ENCODE measurements at places on chromosomes 11 and 22.

- no peak for DNase-seq
Observed at GRCh38 chr11:59542142-59542810, 30.9 kb downstream of the OR4D9 start.

GRCh38 chr11:108466405-108466804 is 924 bp downstream of the C11orf65 start:
- DNase-seq = peak; percentile 1

DNA sequence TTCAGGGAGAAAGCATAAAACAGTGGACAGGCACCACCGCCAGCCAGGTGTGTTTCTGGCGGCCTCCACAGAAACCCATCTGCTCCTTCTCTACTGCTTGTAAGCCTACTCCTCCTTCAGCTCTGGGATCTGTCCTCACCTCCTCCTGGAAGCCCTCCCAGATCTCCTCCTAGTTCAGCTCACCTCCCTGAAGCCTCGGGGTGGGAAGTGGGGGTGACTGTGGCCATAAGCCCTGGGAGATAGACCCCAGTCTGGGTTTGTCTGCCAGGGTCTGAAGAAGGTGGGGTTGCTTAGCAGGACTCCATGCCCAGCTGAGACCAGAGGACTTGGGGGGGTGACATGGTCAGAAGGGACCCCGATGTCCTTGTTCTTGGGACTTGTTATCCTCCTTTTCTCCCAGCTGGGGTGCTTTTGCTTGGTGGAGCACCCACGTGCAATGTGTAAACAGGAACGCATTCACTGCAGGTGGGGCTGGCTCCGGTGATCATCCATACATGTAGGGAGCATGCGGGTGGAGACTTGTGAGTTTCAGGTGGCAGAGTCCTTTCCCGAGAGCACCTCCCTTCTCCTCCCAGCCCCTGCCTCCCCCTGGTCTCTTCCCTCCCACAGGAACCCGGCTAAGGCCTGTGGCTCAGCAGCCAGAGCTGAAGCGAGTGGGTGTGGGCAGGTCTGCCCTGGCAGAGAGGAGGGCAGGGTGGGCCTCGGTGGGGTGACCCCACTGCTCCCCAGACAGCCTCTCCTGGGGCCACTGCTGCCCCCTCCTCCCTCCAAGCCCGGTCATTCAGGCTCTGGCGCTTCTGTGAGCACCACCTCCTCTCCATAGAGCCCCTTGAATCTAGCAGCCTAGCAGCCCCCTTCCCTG is 25.9 kb downstream of the MRGPRG start:
- no peak for DNase-seq

- DNase-seq = no peak
Observed at GRCh38 chr11:64131683-64132190, 34.2 kb downstream of the MACROD1 start.

DNA sequence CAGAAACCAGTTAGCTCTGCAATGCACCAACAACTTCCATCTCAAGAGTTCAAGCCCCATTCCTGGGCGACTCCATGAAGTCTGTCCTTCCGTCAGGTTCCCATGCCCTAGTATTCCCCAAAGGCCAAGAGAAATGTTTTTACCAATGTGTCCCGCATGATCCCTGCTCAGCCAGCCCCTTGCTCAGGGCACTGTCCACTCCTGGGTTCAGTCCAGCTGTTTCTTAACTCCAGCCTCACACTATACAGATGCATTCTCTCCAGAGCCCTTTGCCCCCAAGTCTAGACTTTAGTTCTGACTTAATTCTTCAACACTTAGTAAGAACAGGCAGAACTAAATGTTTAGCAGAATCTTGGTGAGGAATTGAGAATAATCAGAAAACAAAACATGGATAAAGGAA is 497.5 kb downstream of the SOX6 start:
- no peak for DNase-seq

DNA sequence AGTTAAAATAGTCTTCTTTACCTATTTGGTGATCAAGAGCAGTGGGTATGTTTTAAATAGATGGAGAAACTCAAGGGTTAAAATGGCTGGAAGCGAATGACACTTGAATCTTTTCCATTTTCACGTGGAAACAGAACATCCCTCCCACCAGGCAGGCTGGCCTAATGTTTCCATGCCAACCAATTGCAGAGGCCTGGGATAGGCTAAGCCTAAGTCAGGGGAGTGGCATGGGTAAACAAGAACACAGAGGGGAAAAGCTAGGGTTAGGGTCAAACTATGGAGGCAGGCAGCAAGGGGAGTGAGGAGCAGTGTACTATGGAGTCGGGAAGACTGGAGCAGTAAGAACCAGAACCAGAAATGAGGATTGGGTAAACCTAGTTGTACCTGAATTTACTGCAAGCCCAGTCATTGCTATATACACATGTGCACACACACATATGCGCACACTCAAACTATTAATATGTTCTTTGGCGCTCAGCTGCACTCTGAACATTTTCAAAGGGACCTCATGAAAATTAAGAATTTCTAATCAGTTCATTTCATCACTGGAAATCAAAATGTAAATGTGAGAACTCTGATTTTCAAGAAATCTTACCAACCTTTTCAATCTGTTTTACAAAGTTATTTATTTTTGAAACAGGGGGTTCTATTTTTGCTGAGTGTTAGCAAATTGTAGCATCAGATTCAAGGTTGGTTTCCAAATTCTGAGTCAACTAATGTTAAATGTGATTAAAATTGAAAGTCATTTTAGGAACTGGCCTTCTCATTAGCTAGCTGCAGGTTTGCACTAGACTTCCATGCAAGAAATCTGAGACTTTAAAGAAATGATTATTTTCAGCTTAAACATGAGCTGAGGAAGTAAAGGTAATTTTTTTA is 327.0 kb upstream of the CCDC90B start:
- no peak for DNase-seq

GRCh38 chr22:24384131-24384530 is 43.3 kb upstream of the ADORA2A start:
- no peak for DNase-seq

DNA sequence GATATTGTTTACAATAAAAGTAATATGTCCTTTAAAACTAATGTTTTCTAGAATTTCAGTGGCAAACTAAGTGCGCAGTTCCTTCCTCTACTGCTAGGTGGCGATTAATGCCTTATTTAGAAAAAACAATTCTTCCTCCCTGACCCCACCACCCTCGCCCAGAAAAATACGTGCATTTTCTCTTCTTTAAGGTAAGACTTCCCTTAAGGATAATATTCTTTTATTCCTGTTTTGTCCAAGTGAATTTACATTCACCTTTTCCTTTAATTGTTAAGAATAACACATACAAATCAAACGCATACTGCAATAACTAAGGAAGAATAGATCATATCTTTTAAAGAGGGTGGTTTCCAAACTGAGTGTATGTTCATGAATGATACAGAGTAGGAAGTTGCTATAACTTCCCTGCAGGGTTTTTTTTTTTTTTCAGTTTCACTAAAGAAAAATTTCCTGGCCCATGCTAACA is 17.0 kb upstream of the PSMA1 start:
- DNase-seq = peak; percentile 59

GRCh38 chr11:305844-306211 is 1.8 kb upstream of the IFITM2 start:
- no peak for DNase-seq

DNA sequence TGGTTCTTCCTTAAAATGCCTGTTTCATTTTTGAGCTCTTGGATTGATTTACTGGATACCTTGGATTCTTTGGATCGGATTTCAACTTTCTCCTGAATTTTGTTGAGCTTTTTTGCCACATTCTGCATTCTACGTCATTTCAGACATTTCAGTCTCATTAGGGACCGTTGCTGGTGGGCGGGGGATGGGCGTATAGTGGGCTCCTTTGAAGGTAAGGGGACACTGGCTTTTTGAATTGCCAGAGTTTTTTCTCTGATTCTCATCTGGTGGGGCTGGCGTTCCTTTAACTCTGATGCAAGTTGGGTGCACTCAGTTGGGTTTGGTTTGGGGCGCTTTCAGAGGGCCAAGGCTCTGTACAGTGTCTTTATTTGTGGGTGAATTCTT is 216.5 kb downstream of the DYNC2H1 start:
- no peak for DNase-seq

GRCh38 chr11:1869427-1870325 is 16.8 kb downstream of the LSP1 start:
- no peak for DNase-seq

DNA sequence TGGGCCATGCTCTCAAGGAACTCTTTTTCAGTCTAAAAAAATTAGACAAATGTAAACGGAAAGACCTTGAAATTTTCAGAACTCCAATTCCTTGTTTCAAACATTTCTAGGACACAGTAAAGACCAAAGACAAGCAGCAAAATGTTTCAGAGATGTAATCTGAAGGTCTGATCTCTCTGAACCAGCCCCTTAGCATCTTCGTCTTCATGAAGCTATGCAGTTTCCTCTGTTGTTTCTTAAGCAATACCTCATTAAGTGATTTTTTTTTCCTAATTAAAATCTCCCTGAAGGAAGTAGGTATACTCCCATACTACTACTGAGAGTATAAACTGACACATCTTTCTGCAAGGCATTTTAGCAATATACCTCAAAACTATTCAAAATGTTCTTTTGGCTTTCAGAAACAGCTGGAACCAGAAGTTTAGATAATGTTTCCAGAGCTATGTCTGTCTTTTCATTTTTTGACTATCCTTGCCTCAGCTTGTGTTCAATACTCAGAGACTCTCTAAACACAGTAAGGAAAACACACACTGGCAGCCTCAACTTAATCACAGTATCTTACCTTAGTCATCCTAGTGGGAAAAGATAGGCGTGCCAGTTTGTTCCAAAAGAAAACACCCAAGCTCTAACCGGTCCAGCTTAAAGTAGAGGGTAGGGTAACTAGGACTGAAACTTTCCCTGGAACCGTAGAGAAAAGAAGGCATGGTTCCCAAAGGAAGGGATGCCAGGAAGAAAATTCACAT is 25.1 kb downstream of the SBF2 start:
- DNase-seq = no peak

GRCh38 chr11:30895046-30895445 is 308.9 kb upstream of the MPPED2 start:
- DNase-seq = no peak

DNA sequence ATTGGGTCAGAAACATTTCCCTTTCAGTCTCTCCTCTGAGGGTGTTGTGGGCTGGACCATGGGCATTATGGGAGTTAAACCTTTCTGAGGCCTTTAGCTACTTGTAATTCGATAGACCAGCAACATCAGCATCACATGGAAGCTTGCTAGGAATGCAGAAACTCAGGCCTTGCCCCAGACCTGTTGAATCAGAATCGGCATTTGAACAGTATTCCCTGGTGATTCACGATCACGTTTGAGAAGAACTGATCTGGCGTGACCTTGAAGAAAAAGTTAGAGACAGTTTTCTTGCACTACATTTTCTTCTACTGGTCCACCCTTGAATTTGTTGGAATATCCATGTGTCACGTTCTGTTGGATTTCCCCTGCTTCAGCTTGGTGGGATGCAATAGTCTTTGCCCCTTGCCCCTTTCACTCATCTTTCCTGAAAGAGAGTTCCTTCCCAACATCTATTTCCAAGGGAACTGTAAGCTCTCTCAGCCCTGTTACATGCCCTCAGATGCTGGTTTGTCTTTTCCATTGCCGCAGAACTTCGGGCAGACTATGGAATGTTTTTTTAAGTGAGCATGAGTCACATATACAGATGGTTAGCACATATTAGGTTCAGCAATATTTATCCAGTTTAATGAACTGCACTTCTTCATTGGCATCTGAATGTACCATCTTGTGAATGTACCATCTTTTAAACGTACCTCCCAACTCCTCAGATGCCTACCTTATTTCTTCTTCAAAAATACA is 23.9 kb downstream of the EHF start:
- DNase-seq = no peak

DNA sequence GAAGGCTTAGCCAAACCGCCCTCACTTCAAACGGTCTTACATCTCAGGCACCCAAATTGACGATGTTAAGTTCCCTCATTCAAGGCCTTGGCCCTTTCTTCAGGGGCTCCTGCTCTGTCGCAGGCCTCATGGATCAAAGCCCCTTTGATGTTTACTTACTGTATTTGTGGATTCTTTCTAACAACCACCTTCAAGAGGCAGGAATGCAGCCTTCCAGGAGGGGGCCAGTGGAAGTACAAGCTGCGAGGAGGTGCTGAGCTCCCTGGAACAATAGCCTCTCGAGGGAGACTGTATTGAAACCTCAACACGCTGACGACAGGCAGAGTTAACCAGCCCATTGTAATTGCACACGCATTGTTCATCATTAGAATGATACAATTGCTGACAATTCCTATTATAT is 209.1 kb downstream of the ST3GAL4 start:
- DNase-seq = no peak

DNA sequence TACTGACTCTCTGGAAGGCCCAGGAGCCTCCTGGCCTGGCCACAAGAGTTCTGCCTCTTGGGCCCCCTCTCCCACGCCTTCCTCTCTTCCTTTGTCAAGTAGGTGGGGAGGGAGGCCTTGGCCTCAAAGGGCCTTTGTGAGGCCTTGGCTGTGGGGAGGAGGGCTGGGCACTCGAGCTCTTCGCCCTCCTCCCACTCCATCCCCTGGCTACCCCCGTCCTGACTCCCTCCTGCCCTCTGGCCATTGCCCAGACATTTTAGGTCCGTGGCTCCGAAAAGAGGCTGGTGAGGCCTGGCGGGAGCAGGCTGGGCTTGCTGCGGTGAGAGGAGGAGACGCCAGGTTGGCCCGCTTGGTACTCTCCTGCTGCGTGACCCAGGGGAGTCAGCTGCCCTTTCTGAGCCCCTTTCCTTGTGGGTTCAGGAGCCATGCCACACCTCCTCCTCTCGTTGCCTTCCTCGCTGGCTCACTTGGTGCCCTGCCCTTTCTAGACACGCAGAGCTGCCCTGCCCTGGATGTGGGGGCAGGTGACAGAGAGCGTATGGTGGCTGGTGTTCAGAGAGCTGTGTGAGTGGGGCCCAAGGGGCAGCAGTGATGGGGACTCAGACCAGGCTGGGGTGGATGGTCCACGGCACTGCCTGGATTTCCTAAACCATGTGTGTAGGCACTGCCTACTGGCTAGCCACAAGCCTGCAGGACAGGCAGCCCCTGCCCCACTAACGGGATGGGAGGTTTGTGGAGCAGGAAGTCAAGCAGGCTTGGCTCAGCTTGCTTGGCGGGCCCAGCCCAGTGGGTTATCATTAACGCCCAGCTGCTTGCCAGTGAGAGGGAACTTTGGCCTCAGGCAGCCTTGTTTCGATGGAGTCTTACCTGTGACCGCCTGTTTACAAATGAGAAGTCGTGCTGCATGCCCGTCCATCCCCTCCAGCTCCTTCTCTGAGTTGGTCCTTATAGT is 15.8 kb upstream of the OMP start:
- no peak for DNase-seq

DNA sequence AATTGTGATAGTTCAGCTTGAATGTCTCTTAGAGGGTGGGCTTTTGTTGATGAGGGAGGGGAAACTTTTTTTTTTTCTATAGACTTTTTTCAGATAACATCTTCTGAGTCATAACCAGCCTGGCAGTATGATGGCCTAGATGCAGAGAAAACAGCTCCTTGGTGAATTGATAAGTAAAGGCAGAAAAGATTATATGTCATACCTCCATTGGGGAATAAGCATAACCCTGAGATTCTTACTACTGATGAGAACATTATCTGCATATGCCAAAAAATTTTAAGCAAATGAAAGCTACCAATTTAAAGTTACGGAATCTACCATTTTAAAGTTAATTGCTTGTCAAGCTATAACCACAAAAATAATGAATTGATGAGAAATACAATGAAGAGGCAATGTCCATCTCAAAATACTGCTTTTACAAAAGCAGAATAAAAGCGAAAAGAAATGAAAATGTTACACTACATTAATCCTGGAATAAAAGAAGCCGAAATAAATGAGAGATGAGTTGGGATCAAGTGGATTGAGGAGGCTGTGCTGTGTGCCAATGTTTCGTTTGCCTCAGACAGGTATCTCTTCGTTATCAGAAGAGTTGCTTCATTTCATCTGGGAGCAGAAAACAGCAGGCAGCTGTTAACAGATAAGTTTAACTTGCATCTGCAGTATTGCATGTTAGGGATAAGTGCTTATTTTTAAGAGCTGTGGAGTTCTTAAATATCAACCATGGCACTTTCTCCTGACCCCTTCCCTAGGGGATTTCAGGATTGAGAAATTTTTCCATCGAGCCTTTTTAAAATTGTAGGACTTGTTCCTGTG is 3.9 kb downstream of the MALAT1 start:
- peak; percentile 27 for DNase-seq
